ENCODE measurements at places on chromosomes 5 and 9.
A peak's percentile ranks its signal among the peaks of the same experiment; 100 is the strongest.

- DNase-seq, result no peak
These were observed 43.7 kb upstream of the POMT1 start for GRCh38 chr9:131459056-131459455.

DNA sequence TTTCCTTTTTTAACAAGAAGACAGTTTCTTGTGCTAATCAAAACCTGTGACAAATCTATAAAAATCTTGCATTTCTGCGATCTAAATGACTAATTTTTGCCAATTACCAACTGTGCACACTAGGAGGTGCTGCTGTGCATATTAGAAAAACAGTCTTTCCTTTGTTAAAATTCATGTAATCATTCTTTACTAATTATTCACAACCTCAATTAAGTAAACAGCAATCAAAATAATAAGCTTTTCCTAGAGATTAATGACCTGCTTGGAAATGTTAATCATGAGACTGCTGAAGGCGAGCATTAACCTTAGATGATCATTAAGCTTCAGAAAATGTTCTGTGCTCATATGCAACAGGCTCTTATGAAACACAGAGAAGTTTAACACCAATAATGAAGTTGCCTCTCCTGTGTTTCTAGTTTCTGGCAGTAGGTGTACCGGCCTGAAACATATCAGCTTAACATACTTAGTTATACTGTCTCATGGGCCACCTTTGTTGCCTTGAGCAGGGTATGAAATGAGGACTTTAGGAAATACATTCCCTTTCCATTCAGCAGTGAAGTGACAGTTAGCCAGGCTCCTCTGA is 17.7 kb downstream of the RFESD start:
- no peak for DNase-seq

- no peak for DNase-seq
These were observed 28.9 kb downstream of the SH3PXD2B start for GRCh38 chr5:172425402-172425801.

DNA sequence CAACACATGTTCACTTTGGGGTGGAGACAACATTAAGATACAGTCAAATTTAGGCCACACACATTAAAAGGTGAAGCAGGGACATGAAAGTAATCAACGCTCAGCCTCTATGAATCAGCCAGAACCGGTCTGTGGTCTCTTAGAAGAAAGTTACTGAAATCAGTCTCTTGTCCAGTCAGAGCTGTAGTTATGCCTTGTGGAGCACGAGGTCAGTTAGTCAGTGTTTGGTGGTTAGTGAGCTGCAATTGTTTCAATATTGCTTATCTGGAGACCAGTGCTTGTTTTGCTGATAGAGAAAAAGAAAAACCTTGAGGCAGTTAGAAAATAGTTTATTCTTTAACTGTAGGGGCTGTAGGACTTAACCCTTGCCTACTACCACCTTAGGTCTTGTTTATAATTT is 157.8 kb upstream of the RASEF start:
- no peak for DNase-seq

- DNase-seq, result no peak
These were observed 473.9 kb upstream of the COX7C start for GRCh38 chr5:86143837-86144236.

DNA sequence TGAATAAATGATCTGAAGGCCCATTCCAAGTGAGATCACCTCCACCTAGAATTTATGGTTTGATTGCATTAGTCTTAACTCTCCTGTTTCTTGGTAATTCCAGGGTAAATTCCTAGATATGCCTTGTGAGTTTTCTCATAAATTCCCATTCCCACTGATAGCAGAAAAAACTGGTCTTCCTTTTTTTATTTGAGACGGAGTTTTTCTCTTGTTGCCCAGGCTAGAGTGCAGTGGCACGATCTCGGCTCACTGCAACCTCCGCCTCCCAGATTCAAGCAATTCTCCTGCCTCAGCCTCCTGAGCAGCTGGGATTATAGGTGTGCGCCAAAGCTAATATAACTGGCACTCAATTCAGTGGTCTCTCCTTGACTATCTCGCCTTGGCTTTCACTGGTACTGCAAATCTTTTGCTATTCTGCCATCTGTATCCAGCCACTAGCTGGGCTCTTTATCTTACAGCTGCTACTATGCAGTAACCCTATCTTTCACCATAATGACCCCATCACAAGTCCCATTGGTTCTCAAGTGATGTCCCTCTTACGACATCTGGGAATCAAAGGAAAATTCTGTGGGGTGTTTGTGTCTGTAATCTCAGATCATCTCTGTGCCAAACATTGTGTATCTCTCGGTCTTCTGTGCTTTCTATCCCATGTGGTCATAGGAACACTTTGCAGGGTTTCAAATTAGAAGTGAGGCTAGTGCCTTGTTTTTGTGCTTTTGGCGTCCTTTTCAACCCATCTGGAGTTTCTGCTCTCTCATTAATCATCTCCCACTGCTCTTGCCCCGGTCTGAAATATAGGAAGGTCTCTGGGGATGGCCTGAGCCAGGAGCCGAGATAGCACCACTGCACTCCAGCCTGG is 14.4 kb downstream of the HNRNPK start:
- DNase-seq, result no peak

DNA sequence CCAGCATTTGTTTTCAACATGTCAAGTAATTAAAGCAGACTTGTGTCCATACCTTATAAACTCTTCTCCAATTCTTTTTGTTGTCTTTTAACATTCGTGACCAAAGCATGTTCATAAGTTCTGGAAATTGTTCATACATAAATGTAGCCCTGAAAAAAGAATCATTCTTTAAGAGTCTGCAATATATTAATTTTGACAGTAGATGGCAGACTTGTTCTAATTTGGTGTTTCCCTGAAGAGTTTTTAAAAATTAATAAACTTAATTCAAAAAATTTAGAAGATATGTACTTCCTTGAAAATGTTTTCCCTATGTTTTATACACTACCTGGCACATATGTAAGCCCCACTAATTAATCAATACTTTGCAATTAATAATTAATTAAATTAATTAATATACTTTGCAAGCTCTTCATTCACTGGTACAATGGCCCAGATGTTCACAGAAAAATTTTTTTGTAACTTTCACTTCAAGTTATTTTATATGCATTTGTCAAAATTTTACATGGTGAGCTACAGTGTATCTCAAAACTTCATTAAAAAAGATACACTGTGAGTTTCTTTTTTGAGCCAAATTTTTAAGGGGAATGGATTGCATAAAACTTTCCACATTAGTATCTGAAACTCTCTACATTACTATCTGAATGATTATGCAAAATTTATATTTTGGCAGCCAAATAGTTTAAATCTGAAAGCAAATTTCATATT is 42.1 kb downstream of the CLINT1 start:
- DNase-seq, result no peak

- no peak for DNase-seq
These were observed 1.4 kb downstream of the IL9 start for GRCh38 chr5:135894276-135894675.

GRCh38 chr5:122121479-122122465 is 7.6 kb upstream of the ZNF474 start:
- no peak for DNase-seq

- no peak for DNase-seq
These were observed 6.6 kb downstream of the PTGES start for GRCh38 chr9:129746092-129746777.

GRCh38 chr5:174251305-174252000 is 205.9 kb downstream of the NSG2 start:
- no peak for DNase-seq

- no peak for DNase-seq
These were observed 123.2 kb downstream of the FGF18 start for GRCh38 chr5:171542525-171543140.

- no peak for DNase-seq
These were observed 2.3 kb downstream of the GPR21 start for GRCh38 chr9:123035791-123036190.

- DNase-seq, result no peak
These were observed 6.1 kb downstream of the SUSD3 start for GRCh38 chr9:93064392-93065134.

DNA sequence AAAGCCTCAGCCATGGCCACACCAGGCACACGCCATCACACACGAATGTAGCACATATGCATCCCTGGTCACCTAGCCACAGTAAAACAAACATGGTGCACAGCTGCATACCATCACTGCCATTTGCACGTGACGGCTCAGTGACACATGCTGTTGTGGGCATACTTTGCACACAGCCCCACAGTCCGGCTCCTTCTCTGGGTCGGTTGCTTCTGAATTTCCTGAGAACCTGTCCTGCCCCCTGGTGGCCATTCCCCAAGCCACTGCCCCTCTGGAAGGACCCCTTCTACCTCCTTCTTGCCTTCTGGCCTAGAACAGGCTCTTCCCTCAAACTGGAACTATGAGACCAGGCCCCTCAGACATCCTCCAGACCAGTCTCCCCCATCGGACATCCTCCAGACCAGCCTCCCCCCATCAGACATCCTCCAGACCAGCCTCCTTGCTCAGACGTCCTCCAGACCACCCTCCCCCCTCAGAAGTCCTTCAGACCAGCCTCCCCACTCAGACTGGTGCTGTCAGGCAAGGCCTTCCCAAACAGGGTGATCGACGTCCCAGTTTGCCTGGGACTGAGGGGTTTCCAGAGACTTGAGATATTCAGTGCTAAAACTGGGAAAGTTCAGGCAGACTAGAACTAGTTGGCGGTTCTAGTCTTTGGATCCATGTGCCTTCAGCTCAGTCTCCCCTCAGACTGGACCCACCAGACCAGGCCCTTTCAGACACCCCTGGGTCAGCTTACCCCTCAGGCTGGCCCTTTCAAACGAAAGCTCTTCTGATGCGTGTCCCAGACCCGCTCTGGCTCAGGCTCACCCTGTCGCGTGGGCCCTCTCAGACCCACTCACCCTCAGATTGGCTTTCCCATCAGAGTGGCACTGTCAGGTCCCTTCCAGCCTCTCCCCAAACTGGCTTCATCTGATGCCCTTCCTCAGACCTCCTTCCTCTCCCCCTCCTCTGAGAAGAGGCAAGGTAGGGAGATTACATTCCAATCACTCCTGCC is 24.3 kb upstream of the ENHO start:
- peak; percentile 73 for DNase-seq

DNA sequence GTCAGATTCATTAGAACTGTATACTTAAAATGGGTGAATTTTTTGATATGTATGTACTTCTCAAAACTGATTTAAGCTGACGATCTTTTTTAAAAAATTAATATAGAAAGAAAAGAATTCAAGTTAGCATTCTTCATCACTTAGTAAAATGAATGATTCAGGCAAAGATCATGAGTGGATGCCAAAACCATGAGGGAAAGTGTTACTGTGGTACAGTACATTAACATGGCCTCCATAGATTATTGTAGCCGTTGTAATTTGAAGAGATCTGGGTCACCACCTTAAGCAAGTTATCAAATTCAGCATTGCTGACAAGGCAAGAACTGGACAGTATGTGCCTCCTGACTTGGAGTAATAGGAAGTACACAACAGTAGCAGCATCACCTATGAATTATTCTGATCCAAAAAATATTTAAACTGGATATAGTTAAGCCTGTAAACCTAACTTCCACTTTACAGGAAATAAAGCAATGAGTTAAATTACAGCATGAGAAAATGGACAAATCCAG is 29.7 kb downstream of the C9orf85 start:
- DNase-seq, result no peak

- peak; percentile 82 for DNase-seq
These were observed 43.3 kb upstream of the NCS1 start for GRCh38 chr9:130128733-130129431.

DNA sequence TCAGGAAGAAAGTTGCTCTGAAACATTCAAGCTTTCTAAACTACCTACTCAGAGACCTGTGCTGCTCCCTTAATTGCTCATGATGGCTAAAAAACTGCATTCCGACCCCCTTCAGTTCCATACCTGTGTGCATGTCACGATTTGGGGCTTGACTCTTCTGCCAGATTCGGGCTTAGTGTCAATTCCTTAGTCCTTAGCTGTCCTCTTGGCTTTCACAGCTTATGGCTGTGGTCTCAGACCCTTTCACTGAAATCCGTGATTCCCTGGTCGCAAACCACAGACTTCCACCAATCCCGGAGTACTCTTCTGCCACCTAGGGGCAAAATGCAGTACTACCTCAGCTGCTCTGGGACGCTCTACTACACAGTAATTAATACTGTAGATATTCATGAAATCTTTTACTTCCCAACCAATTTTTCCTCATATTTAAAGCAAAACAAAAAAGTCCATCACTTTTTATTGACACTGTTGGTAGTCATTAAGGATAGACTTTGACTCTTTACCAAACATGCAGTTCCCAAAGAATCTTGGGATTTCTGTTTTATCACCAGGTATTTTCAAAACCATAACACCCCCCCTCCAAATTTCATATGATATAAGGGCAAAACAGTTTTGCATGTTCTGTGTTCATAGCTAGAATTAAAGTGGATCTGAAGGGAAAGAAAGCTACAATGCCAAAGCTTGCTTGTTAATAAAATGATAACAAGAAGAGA is 617.4 kb downstream of the SLCO4C1 start:
- DNase-seq, result peak; percentile 28

GRCh38 chr9:114330636-114331035 is 967 bp downstream of the ORM2 start:
- no peak for DNase-seq

- DNase-seq, result no peak
These were observed 491.6 kb downstream of the SEMA5A start for GRCh38 chr5:9054322-9054721.

Data from Peyer's patch (tissue), 4 donors.